NCI-H2171 treated with DMSO at 0.1 percent for 48 hours (cell line): ENCODE measurements at places on chromosomes 1 and 21.
A peak's percentile ranks its signal among the peaks of the same experiment; 100 is the strongest.

DNA sequence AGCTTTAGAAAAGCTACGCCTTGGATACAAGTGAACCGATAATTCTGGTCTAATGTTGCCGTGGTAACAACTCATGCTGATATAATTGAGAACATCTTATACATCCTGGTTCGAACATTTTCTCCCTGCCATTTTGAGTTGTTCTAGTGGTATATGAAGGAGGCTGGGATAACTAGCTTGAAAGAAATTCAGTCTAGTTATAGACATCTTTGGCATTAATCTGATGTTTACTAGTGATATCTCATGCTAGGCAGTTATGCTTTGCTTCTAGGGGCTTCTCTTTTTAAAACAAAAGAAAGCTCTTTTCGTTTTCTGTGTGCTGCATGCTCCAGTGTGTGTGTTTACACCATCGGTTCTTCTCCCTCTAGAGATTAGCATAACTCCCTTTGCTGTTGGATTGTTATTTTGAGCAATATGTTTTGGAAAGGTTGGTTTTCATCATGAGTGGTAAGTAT, 20.5 kb downstream of the PRKACB start:
- DNase-seq = no peak

DNA sequence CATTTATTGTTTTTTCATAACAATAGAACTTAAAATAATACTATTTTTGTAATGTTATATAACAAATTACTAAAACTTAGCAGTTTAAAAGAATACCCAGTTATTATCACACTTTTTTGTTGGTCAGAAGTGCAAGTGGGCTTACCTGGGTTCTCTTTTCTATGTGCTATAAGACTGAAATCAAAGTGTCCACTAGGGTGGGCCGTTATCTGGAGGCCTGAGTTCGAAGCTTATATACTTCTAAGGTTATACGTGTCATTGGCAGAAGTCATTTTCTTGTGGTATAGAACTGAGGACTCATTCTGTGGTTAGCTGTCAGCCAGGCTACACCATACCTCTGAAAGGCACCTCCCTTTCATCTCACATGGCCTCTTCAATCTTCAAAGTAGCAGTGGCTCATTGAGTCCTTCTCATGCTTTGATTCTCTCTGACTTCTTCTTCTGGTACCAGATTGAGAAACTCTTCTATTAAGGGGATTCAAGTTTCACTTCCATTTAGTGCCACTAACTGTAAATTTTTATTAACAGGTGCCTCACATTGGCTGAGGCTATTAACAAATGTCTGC, 414.3 kb downstream of the AMY1C start:
- no peak for DNase-seq

- DNase-seq = no peak
These were observed 35.1 kb upstream of the SEC16B start for GRCh38 chr1:178004926-178005391.

GRCh38 chr21:28298251-28298672, 694.4 kb downstream of the LTN1 start:
- no peak for DNase-seq

DNA sequence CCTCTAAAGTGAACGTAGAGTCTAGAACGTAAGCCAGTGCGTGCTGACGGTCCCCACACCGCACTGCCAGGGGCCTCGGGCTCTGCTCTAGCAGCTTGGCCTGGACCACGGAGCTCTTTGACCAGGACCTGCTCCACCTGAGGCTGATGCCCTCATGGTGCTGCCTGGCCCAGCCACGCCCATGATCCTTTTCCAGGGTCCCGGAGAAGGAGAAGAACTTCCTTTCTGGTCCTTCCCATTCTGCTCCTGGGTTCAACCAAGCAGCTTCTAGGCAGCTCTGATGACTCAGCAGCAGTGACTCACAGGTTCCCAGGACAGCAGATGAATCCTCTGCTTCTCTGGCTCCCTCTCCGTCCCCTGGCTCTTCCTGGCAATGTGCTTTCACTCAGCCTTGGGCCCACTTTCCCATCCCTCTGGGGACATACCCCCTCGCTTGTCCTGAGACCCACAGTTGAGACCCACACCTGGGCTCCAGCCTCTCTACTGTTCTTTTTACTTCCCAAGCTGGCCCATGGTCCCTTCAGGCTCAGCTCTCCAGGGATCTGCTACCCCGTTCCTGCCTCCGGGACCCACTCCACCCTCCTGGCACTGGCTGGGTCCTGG, 246.3 kb upstream of the RAB4A start:
- DNase-seq = no peak

DNA sequence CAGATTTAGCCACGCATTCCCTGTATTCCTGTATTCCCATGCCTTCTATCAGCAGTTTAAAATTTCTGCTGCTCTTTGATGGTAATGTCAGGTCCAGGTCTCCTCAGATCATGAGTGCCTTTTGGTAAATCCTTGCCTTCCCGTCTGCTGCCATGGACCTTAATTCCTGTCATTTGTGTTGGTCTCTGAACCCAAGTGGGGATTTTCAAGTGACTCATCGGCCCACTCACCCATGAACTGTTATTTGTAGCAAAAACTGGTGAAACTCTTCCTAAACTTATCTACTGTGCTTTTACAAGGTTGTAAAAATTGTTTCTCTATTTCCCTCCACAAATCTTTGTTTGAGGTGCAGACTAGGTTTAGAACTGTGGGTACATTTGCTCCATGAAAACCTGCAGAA, 47.4 kb downstream of the ACTN2 start:
- DNase-seq = no peak

GRCh38 chr1:66132324-66132723, 339.6 kb downstream of the PDE4B start:
- DNase-seq = no peak

GRCh38 chr1:57860931-57861565, 437.2 kb upstream of the DAB1 start:
- no peak for DNase-seq

GRCh38 chr1:11752359-11753088, 9.5 kb upstream of the C1orf167 start:
- DNase-seq = no peak

DNA sequence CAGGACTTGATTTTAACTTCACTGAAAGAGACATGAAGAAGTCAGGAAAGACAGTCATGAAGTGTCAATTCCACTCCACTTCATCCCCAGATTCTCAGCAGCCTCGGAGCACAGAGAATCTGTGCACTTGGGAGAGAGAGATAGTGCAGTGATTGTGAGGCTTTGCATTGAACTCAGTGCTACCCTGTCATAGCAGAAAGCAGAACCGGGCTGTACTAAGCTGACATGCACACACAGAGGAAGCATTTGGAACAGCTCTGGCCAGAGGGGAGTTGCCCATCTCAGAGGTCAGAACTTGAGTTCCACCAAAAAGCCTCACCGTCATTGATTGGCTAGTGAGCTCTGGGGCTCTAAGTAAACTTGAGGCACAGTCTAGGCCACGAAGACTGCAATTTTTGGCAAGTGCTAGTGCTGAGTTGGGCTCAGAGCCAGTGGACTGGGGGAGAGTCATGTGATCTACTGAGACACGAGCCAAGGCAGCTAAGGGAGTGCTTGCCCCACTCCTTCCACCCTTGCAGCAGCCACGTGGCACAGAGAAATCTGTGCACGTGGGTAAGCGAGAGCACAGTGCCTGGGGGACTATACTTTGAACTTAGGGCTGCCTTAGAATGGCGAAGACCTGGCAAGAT, 810.2 kb upstream of the ADAMTS5 start:
- DNase-seq = no peak

DNA sequence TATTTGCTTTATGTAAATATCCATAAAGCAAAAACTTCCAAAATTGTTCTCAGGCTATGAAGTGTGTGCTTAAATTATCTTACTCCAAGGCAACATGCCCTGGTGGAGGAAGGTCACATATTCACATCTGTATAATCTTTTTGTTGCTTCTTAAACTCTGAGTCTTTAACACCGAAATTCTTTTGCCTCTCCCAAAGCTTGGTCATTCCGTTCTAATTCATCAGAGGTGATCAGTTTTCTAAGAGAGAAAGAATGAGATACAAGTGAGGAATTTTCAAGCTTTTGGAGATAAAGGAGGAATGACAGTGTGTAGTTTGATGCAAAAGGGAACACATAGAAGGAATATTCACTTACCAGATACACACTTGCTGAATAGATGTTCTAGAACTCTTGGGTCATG, 561.7 kb downstream of the LTN1 start:
- no peak for DNase-seq

- DNase-seq = peak; percentile 68
These were observed 95.8 kb downstream of the VWA5B1 start for GRCh38 chr1:20386323-20387081.

GRCh38 chr1:65894738-65895605, 102.3 kb downstream of the PDE4B start:
- no peak for DNase-seq

- DNase-seq = no peak
These were observed 100.4 kb downstream of the ATP5PO start for GRCh38 chr21:33815143-33815707.

DNA sequence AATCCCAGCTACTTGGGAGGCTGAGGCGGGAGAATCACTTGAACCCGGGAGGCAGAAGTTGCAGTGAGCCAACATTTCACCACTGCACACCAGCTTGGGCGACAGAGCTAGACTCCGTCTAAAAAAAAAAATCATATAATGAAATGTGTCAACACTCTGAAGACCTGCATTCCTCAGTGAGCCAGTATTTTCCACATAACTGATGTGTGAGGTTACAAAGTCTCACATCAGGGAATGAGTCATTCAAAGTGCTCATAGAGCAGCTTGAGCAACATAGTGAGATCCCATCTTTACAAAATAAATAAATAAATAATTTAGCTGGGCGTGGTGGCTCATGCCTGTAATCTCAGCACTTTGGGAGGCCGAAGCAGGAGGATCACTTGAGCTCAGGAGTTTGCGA, 65.5 kb downstream of the CASZ1 start:
- no peak for DNase-seq

- no peak for DNase-seq
These were observed 6.6 kb downstream of the SORT1 start for GRCh38 chr1:109391157-109391556.

- DNase-seq = no peak
These were observed 30.4 kb downstream of the SLC30A7 start for GRCh38 chr1:100926240-100926639.

- no peak for DNase-seq
These were observed 156.1 kb downstream of the KIF26B start for GRCh38 chr1:245310571-245311531.

- DNase-seq = peak; percentile 83
These were observed 11.4 kb downstream of the FAM229A start for GRCh38 chr1:32350785-32351398.

- peak; percentile 71 for DNase-seq
These were observed 59.8 kb downstream of the MAST2 start for GRCh38 chr1:45863218-45863617.

DNA sequence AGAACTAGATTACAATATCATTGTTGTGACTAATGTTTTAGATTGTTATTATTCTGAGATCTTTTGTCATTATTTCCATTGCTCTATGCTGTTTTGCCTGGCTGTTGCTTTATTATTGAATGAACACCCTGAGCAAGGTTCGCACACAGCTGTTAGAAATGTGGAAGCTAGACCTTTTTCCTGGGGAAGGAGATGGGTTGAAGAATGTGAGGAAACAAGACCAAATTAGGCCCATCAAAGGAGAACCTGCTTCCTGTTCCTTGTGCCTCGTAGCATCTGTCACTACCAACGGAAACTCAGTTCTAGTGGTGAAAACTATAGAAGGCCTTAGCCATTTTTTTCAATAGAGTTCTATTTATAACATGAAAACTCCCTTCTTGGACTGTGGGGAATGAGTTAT, 68.7 kb downstream of the RGL1 start:
- peak; percentile 32 for DNase-seq

DNA sequence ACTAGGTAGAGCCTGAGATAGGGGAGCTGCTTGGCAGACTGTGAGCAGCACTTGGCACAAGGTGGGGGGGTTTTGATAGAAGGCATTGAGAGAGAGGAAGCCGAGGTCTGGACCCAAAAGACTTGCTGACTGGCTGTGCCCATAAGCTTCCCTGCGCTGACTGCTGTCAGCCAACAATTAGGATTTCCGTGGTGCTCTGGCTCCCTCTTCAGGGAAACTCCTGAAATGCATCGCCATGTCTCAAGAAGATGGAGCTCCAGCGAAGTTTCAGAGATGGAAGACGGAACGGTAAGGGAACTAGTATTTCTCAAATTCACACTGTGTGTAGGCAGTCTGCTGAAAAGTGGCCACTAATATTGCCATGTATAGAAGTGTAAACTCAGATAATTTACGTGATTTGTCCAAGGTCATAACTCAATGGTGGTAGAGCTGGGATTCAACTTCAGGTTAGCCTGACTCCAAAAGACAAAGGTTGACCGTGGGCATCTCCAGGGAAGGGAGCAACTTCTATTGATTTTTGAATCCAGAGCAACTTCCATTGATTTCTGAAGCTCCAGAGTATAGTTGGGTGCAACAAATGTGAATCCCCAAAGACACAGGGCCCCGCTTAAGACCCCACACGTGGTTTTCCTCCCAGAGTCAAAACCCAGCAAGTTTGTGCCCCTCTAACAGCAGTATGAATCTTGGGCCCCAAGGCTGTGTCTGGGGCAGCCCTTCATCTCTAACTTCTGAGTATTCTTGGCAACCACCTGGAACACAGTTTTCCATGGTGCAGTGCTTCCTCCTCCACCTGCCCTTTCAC, 44.5 kb upstream of the CRNN start:
- peak; percentile 80 for DNase-seq

DNA sequence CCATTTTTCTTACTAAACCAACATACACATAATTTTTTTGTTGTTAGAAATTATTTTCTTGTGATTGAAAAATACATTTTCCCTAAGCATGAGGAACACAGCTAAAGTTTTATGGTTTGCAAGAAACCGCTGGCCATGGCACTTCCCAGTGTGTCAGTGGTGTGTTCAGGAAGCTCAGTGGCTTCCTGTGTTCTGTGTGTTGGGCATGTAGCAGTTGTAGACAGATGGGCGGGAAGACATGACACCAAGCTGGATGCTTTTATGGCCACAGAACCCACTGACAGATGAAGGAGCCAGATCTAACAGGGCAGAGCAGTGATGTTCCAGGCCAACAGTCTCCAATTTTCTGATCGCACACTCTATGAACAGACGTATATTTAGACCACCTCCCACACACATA, 119.8 kb downstream of the GALNT2 start:
- no peak for DNase-seq

DNA sequence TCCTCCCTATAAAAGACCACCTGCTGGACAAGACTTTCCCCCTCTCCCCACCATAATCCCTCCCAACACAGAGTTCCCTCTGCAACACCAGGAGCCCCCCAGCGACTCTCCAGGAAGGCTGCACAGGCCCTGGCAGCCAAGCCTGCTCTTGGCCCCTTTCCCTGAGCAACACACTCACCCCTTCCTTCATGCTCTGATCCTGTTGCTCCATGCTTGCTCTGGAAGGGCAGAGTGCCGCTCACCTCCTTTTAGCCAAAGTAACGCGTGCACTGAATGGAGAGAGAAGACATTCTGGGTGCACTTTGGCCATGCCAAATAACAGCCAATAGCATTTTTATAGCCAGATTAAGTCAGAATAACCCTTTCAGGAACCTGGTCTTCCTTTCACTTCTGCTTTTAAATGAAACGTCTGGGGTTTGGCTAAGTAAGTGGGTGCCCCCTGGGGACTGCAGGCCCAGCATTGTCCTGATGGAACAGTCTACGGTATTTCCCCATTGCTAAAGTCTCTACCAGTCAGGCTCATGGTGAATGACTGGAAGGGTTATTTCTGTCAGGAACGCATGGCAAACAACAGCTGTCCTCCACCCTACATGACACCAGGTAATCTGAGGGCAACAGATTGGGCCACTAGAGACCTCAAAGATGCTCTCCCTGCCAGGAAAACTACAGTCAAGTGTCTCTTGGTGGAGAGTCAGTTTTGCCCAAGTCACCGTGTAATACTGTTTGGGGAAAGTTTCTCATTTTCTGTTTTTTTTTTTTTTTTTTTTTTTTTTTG, at the start of gene SLC2A5:
Gene SLC2A5 (minus strand): TSS at position 310 of the 775 bp plus-strand sequence. CDS start 99 bp downstream, at position 211.
- peak; percentile 78 for DNase-seq
